GM12865 (cell line): ENCODE measurements at places on chromosomes 2 and 18.

DNA sequence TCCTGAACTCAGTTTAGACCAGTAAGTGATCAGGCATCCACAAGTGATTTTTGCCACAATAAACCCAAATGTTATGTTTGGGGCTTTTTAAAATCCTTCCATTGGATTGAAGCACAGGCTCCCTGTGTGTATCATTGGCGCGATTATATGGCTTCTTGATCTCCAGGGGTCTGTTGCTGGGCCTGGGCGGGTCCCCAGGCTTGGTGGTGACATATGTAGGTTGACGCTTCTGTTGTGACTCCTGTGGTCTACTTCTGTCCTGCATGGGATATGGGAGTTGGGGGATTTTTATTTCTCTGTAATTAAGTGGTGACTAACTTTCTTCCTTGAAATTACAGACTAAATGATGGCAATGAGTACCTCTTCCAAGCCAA lies 56.2 kb upstream of the EML6 start:
- DNase-seq: no peak

- DNase-seq: no peak
Measured at GRCh38 chr2:11539317-11540147, 5.7 kb downstream of the GREB1 start.

DNA sequence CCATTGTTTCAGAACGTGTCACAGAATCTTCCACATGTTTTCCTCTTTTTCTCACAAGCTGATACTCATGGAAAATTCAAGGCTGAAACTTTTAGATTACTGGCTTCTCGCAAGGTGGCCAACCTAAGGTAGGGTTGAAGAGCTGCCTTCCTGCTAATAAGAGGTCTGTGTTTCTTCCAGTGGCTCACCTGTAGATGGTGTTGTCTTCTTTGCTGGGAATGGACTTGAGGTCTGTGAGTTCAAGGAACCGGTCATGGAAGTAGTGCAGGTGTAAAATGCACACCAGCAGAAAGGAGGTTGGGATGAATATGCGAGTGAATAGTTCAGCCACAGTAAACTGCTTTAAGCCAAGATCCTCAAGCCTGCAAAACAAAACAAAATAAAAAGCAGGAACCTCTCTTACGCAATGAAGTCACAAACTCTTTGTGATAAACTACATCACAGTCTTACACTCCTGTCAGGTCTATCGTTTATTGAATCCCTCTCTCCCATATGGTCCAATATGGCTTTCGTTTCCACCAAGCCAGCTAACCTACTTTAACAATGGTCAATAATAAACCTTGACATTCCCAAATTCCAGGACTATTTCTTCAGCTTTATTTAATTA lies 258.9 kb downstream of the NAPG start:
- DNase-seq: no peak

DNA sequence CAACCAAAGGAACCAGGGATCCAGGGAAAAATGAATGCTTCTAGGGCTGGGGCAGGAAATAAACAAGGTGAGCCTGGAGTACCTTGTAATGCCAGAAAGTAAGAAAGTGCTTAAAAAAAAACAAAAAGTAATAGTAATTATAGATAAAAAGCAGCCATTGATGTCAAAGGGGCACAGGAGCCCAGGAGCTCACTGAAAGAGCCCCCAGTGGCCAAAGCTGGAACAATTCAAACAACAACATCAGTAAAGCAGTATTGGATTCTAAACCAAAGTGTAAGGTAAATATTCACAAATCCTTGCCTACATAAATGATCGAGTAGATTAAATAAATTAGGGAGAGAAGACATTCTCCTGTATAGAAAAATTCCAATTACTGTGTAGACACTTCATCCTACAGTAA lies 114.3 kb upstream of the ARL4C start:
- no peak for DNase-seq
